ENCODE measurements at places on chromosomes 5 and 9. TPM values are rescaled to one million over a fixed set of nuclear protein-coding genes. Genes with fewer than 3 reads are reported as not detected.
A peak's percentile ranks its signal among the peaks of the same experiment; 100 is the strongest.

GRCh38 chr5:146034127-146034526 is 71.2 kb downstream of the PLAC8L1 start:
- DNase-seq: no peak

GRCh38 chr5:153367466-153367865 is 123.0 kb upstream of the GRIA1 start:
- no peak for DNase-seq

GRCh38 chr9:124771867-124772679 is 962 bp upstream of the NR6A1 start:
- DNase-seq: peak; percentile 74

- no peak for DNase-seq
Measured at GRCh38 chr9:135486267-135487065, 6.9 kb downstream of the PPP1R26 start.

- DNase-seq: no peak
Measured at GRCh38 chr5:128156521-128156920, 73.0 kb downstream of the SLC12A2 start.

DNA sequence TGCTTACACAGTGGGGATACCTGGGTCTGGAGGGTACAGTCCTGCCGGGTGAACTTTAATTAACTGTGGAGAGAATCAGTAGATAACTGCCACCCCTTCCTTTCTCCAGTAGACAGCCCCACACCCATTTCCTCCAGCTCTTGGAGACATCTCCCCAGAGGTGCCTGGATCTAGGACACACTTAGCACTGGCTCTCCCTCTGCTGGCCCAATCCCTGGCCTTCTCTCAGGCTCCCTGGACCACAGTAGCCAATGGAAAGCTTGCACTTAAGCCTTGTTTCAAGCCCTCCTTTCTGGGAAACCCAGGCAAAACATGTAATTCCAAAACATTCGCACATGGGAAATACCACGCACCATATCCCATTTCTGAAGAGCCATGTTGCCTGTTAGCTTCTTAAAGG is 169.2 kb upstream of the GAS1 start:
- DNase-seq: no peak

- DNase-seq: no peak
Measured at GRCh38 chr5:179954434-179954833, 46.7 kb upstream of the TBC1D9B start.

- DNase-seq: no peak
Measured at GRCh38 chr5:41240985-41241384, 27.7 kb upstream of the C6 start.

DNA sequence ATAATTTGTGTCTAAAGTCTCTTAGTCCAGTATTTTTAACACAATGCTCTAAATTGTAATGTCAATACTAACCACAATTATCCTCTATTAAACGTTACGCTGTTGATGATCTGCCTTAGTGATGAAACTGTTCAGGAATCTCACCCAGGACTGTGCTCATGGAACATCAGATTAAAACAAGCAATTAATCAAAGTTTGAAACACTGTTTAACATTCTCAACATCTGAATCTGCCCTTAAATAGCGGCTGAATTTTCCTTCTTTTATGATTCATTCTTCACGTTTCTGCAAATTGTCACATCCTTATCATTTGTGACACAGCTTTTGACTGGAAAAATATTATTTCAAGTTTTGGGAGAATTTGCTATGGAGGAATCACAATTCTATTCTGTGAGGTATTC is 113.8 kb downstream of the MARCHF11 start:
- DNase-seq: no peak

DNA sequence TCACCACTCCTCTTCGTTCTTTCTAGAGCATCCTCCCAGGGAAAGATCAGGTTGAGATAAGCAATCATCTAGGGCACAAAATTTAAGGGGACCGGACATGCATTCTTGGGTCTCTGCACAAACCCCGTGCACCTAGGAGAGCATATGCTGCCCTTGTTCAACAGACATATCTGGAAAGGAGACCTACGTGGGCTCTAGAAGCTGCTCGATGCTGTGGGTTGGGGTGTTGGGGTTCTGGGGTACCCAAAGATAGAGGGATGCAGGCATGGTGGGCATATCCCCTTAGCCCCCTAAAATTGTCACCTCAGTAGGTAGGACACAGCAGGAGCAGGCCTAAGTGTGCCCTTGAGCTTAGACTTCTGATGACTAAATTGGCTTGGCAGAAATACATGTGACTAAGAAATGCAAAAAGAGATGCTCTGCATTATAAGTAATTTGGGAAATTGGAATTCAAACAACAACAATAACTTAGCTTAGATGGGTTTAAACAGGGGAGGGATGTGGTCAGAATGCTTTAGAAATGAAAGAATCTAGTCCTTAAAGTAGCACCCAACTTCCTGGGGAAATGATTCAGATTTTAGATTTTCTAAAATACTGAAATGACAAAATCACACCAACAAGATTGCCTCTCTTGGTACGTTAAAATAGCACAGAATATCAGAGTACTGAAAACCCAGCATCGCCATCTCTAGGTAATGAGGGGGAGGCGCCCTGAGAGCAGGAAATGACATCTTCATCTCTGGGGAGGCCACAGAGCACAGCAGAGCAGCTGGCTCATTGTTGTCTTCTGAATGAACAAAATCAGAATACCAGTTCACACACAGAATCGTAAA is 172.3 kb downstream of the GNA14 start:
- no peak for DNase-seq

- no peak for DNase-seq
Measured at GRCh38 chr5:8382456-8382855, 513.5 kb downstream of the MTRR start.

DNA sequence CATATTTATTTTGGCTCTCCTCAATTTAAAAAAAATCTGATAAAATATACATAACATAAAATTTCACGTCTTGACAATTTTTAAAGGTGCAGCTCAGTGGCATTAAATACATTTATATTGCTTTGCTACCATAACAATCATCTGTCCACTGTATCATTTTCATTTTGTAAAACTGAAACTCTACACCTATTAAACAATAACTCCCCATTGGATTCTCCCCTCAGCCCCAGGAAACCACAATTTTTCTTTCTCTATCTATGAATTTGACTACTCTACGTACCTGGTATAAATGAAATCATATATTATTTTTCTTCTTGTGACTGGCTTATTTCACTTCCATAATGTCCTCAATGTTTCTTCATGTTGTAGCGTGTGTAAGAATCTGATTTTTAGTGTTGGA is 563.5 kb downstream of the PRR16 start:
- no peak for DNase-seq

DNA sequence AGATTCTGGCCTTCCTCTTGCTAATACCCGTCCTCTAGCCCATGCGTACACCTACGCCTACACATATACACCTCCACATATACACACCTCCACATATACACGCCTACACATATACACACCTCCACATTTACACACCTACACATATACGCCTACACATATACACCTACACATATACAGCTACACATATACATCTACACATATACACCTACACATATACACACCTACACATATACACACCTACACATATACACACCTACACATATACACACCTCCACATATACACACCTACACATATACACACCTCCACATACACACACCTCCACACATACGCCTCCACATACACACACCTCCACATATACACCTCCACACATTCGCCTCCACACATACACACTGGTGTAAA is 27.2 kb downstream of the AK3 start:
- peak; percentile 14 for DNase-seq

- DNase-seq: no peak
Measured at GRCh38 chr5:141412854-141413539, at the start of gene PCDHGA10. PCDHGA10 (plus strand) TSS chr5:141412987; CDS start chr5:141413176, 189 bp downstream.

GRCh38 chr5:34570721-34571676 is 85.1 kb upstream of the RAI14 start:
- DNase-seq: no peak

DNA sequence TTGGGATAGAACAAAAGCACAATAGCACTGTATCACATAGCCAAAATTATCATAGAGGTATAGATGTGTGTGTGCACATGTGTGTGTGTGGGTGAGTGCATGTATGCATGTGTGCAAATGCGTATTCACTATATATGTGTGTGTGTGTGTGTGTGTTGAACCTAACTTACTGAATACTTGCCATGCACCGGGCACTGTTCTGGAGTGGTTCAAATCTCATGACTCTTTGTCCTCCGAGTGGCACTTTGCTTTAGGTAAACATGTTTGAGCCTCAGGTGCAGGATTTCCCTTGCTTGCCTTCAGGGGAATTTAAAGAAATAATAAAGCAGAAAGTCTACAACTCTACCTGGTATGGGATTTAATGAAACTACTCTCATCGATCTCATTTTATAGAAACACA is 183.5 kb upstream of the GDNF start:
- DNase-seq: no peak

Gene AFAP1L1
- total RNA-seq: 4.9 TPM

Gene ZNG1E
- 42.0 TPM for total RNA-seq

Gene SPAAR
- 0.41 TPM for total RNA-seq

Gene LHX6
- 11.8 TPM for total RNA-seq

Gene PLPP7
- total RNA-seq: 6.1 TPM

Gene LECT2
- total RNA-seq: not detected

Gene LRRC14B
- total RNA-seq: 1.2 TPM

Gene C5orf24
- 90.5 TPM for total RNA-seq

Gene COL23A1
- total RNA-seq: 0.82 TPM

Gene NOTCH1
- total RNA-seq: 15.9 TPM

Gene UGT3A1
- total RNA-seq: not detected
